ENCODE measurements at places on chromosomes 2 and 18.

GRCh38 chr2:42830922-42831574, 38.7 kb upstream of the HAAO start:
- DNase-seq: no peak

DNA sequence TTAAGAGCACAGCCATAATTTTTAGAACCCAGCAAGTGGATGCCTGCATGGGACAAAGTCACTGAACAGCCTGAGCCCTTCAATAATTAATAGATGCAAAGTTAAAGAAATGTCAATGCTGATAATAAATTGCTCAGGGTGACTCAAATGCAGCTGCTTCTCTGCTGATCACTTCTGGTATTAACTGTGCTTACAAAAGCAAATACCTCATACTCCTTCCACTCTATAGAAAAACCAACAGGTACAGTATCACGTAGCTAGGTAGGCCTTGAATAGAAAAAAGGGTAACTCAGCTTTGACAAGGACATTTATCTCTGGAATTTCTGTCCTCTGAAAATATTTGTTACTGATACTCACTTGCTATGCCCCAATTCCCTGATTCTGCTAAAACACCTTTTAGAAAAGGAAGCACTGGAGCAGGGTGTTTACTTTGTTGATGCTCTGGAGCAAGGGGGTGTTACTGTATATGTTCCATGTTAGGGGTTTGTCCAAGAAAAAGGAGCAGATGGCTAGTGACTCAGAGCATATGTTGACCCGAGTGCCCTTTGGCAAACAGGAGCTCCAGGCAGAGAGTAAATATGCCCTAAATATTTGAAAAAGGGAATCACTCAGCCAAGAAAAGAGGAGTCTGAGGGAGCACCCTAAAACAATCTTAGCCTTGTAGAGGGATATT, 59.1 kb upstream of the RTN4 start:
- peak; percentile 75 for DNase-seq

DNA sequence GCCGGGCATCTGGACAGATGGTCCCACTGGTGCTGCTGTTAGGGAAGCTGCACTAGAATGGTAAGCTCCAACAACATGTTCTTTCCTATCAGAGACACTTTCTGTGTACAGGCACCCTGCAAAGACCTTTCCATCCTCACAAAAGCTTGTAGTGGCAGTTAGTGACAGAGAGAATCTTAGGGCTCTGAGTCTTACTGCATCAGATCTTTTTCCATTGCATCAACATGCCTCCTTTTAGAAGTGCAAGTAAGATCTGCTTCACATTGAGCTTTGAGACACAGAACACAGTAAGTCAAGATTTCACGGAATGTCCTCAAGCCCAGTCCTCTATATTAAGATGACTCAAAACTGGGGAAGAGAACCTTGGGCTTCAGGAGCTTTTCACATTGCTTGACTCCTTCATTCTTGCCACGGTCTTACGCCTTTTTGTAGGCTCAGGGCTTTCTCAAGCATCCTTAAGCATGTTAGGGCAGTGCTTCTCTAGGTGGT, 52.6 kb downstream of the ARL4C start:
- DNase-seq: no peak

DNA sequence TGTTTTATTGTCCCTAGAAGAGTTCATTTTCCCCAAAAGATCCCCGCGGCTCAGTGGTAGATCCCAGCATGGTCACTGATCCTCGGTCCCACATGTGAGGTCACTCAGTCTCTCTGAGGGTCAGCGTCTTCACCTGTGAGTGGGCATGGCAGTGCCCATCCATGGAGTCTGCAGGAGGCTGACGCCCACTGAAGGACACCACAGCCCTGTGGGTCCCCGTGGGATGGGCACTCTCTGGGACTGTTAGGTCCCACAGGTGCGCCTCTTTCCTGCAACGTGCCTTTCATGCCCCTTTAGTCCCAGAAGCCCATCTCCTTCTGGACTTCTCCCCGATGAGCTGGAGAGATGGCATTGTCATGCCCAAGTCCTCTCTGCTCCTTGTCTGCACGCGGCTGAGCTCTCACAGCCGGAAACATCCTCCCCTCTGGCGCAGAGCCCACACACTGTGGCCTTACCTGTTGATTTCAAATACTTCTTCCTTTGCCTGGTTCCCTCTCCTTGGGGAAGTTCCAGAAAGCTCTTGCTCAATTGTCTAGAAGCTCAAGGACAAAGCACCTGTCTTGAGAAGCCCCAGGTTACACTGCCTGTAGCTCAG, 75.9 kb downstream of the PTGR3 start:
- no peak for DNase-seq

- DNase-seq: no peak
These were observed 227.4 kb downstream of the PID1 start for GRCh38 chr2:229043681-229044080.

GRCh38 chr2:128930101-128930500, 611.4 kb upstream of the HS6ST1 start:
- DNase-seq: no peak

DNA sequence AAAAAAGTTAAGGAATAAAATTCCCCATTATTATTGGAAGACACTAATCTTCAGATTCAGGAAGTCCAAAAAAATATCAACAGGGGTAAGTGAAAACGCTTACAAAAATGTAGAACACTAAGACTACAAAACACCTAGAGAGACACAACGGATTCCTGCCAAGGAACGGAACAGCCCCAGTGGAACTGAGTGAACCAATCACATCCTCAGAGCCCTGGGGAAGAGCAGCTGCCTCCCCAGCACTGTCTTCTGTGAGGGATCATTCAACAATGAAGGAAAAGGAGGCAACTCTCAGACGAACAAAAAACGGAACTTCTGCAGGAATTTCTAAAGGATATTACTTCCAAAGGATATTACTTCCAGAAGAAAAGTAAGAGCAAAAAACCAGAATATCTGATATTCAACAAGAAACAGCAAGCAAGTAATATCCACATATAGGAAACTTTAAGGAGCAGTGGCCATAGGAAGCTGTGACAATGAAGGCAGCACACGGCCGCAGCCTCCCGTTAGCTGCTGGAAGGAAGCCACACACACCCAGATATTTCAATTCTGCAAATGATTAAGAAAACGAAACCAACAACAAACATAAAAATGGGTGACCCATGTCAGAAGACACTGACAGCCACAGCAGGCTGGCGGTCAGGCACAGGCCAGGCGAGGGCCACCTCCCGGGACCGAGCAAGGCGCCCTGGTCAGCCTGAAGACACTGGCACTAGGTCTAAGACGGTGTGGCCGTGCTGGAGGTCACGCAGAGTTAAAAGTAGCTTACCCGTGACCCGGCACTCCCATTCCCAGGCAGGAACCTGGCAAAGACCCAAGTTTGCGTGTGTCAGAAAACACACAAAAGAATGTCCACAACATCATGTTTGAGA, 81.8 kb downstream of the HDAC4 start:
- DNase-seq: no peak

- no peak for DNase-seq
These were observed 10.0 kb downstream of the EPG5 start for GRCh38 chr18:45957100-45957499.

- no peak for DNase-seq
These were observed 43.4 kb upstream of the DNAJC10 start for GRCh38 chr2:182672466-182673165.

- no peak for DNase-seq
These were observed 78.4 kb downstream of the CLHC1 start for GRCh38 chr2:55153584-55154299.

- no peak for DNase-seq
These were observed 248.6 kb downstream of the CYP26B1 start for GRCh38 chr2:71898851-71899681.

DNA sequence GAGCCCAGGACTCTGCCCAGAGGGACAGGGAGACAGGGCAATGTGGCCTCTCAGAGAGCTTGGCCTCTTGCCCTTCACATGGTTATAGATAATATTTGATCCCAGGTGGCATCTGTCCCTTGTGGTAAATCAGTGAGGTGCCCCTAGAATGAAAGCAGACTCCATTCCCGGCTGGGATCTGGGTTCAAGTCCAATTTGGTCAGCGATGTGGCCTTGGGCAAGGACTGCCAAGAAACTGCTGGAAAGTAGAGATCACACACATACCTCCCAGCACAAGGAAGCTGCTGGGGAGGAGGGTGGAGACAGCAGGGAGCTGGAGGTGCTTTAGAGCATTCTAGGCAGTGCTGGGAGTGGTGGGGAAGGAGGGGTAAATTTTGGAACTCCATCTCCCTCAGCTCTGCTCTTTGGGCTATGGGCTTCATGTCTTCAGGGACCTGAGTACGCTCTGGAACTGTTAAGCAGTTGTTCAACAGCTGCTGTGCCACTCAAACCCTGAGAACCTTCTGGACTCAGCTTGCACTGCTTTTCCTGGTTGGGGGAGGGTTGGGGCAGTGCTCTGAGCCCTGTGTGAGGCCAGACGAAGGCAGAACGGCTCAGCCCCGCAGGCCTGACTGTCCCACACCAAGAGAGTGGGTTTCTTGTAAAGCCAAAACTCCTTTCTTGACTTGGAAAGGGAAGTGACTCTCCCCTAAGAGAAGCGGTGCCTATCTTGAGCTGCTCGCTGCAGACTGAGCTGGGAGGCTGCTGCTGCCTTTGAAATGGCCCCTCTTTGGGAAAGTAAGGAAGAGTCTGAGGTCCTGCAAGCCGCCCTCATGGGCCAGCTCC, 23.0 kb downstream of the INPP5D start:
- no peak for DNase-seq

- peak; percentile 31 for DNase-seq
These were observed 156.2 kb upstream of the NABP1 start for GRCh38 chr2:191521608-191522208.

DNA sequence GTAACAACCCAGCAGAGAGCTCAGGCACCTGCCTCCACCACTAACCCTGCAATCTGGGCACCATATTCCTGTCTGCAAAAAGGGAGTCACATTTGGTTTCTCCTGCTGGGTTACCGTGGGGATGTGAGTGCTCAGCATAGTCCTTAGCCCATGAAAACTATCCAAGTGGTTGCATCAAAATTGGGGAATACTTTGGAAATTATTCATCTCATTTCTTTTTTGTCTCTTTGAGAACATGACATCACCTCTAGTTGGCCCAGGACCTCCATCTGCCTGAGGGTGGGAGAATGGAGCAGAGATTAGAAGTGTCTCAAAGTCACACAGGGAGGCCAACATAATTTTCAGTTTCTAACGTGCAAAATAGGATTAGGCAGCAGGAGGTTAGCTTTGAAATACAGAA, 19.3 kb upstream of the SPP2 start:
- no peak for DNase-seq

DNA sequence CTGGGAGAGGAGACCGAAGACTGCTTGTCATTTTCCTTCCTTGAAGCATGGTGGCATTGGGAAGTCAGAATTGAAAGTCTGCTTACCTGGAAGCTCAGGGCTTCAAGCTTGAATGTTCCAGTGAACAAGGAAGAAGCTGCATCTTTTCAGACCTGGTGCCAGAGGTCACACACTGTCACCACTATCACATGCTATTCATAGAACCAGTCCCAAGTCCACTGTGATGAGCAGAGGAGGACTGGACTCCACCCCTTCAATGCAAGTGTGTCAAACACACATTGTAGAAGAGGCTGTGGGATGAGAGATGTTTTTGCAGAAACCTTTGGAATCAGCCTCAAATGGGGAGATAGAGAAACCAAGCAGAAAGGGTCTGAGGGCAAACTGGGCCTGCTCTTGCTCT, 81.4 kb downstream of the LYPD1 start:
- no peak for DNase-seq

DNA sequence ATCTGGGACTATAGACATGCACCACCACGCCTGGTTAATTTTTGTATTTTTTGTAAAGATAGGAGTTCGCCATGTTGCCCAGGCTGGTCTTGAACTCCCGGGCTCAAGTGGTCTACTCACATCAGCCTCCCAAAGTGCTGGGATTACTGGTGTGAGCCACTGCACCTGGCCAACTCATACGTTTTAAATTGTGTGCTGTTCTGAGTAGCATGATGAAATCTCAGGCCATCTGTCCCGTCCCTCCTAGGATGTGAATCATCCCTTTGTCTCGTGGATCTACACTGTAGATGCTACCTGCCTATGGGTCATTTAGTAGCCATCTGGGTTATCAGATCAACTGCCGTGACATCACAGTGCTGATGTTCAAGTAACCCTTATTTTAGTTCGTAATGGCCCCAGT, 38.5 kb upstream of the RMP24 start:
- no peak for DNase-seq

- DNase-seq: no peak
These were observed 114.4 kb upstream of the PDE1A start for GRCh38 chr2:182541268-182541667.

GRCh38 chr18:48729404-48729803, 190.6 kb downstream of the CTIF start:
- DNase-seq: no peak

- peak; percentile 74 for DNase-seq
These were observed 1.5 kb downstream of the KLF7 start for GRCh38 chr2:207164006-207164831.

GRCh38 chr18:48297139-48297538, 112.0 kb downstream of the ZBTB7C start:
- peak; percentile 5 for DNase-seq

DNA sequence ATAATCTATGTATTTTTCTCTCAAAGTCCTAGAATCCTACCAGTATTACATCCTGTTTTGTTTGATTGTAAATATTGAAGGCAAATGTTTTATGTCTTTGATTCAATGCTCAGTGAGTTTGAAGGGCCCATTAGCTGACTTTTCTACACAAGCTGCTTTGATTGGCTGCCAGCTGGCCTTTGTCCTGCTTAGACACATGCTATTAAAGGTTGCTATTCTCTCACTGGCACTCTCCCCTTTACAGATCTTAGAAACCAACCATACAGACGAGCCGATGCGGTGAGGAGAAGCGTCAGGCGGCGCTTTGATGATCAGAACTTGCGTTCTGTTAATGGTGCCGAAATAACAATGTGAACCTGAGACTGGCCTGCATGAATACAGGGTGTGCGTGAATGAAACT, 69.7 kb downstream of the PRPF40A start:
- DNase-seq: peak; percentile 21

- DNase-seq: no peak
These were observed 11.0 kb downstream of the SPRED2 start for GRCh38 chr2:65421432-65421748.

GRCh38 chr18:28771849-28772248, 594.9 kb upstream of the CDH2 start:
- no peak for DNase-seq

- DNase-seq: no peak
These were observed 120.8 kb downstream of the GREB1L start for GRCh38 chr18:21362831-21363230.

DNA sequence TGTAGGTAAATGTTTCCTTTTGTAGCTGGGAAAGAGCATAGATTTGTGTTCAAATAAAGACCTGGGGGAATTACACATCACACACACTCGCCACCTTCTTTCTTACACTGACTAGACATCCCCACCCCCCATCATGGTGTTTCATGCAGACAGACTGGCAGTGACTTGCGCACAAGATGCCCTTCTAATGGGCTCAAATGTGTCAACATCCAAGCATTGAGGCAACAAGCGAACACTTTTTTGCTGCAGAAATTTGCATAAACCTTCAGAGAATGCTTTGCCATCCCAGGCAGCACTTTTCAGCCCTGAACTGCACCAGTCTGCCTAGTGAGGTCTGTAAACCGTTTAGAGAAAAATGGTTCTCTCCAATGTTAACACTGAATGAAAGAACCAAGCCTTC, 4.5 kb downstream of the HOXD8 start:
- DNase-seq: no peak
